Ecto neural progenitor cell (in vitro differentiated cells): ENCODE measurements at places on chromosomes 11 and 22.
A peak's percentile ranks its signal among the peaks of the same experiment; 100 is the strongest.

DNA sequence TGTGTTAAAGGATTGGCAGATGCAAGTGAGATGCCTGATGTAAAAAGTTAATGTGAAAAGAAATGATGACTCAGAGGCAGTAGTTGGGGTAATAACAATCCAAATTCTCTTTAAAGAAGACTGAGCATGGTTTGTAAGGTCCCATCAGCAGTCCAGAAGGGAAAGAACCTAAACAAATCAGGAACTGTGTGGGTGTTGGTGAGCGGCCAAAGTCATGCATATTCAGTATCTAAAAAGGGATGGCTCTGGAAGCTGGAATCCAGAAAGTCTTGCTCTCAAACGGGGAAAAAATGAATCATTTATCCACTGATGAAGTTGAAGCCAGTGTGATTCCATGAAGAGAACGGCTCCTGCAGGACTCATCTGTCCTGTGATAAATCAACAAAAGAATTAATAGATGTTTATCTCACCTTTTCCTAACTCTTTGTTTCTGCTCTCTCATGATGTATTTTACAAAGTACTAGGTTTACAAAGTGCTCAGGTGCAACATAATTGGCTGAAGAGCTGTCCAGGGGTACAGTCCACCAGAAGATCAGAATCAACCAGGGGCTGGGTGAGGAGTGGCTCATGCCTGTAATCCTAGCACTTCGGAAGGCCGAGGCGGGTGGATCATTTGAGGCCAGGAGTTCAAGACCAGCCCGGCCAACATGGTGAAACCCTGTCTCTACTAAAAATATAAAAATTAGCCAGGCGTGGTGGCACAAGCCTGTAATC, 20.5 kb upstream of the SORL1-AS1 start:
- no peak for DNase-seq

- no peak for DNase-seq
These were observed 57.2 kb upstream of the ALDH3B2 start for GRCh38 chr11:67731583-67731982.

DNA sequence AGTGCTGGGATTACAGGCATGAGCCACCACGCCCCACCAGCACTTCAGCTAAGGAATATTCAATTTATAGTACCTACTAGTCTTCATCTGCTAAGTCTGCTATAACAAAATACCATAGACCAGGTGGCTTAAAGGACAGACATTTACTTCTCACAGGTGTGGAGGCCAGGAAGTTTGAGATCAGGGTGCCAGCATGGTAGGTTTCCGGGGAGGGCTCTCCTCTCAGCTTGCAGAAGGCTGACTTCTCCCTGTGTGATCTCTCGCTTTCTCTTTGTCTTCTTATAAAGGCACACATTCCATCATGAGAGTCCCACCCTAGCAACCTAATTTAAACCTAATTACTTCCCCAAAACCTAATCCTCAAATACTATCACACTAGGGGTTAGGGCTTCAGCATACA, 433.0 kb downstream of the INSC start:
- DNase-seq, result no peak

GRCh38 chr22:50572965-50573364, 5.3 kb downstream of the CPT1B start:
- DNase-seq, result no peak

GRCh38 chr22:39567135-39567946, 3.2 kb upstream of the CACNA1I start:
- no peak for DNase-seq

GRCh38 chr22:22588485-22589164, 29.6 kb upstream of the PRAME start:
- no peak for DNase-seq

GRCh38 chr22:21643533-21644357, 1.6 kb downstream of the SDF2L1 start:
- DNase-seq, result no peak

DNA sequence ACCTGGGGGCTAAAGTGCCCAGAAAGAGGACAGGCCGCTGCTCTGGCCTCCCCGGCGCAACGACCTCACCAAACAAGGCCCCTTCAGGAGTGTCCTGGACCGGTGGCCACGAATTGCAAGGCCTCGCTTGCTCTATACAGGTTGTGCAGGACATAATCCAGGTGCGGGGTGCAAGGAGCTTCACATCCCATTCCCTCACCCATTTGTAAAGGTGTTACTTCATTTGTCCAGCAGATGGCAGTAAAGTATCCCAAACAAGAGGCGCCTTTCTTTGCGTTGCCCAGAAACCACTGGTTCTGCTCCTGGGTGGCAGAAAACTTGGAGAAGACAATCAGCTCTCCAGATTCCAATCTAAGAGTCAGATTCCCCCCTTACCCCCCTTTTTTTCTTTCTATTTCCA, 35.9 kb upstream of the PRDM11 start:
- DNase-seq, result peak; percentile 57

GRCh38 chr11:92845390-92845789, 124.1 kb upstream of the MTNR1B start:
- DNase-seq, result no peak

DNA sequence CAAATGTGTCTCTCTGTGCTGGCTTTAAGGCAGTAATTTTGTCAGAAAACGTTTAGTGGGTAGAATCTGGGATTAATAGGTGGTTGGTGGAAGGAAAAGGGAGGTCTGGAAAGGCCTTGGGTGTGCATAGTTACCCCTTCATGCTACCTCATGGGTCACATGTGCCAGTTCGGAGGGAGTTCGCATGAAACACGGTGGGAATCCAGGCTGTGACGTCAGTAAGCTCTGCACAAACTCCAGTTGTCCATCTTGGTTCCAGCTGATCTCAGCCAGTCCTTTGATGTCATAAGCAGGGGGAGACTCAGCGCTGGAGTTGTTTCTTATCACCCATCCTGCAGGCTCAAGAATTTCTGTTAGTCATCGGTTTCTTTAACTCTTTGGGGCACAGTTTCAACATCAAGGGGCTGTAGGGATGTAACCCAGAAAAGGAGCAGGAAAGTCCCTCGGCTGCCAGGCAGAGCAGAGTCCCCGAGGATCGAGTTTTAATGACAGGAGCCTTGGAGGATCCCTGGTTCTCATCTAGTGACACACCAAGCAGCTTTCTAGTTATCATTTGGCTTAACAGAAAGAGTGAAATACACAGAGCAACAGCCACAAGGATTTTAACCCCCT, 28.9 kb downstream of the MOV10L1 start:
- no peak for DNase-seq

GRCh38 chr11:85941380-85941973, 86.3 kb downstream of the CCDC83 start:
- DNase-seq, result peak; percentile 55

DNA sequence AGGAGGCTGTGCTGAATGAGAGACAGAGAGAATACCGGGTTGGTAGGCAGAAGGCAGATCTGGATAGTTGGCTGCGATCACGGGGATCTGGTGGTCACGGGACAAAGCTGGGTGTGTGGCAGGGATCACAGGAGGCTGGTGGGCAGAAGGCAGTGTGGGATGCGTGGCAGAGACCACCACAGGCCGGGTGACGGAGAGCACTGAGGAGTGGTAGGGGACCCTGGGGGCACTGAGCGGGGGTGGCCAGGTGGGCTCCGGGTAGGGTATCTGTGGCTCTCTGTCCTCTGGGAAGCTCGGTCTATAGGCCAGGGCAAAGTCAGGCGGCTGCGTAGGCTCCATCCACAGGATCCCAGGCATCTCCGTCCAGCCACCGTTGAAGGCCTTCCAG, 1.4 kb downstream of the CD248 start:
- no peak for DNase-seq

GRCh38 chr11:26916805-26917204, 77.1 kb upstream of the FIBIN start:
- no peak for DNase-seq

DNA sequence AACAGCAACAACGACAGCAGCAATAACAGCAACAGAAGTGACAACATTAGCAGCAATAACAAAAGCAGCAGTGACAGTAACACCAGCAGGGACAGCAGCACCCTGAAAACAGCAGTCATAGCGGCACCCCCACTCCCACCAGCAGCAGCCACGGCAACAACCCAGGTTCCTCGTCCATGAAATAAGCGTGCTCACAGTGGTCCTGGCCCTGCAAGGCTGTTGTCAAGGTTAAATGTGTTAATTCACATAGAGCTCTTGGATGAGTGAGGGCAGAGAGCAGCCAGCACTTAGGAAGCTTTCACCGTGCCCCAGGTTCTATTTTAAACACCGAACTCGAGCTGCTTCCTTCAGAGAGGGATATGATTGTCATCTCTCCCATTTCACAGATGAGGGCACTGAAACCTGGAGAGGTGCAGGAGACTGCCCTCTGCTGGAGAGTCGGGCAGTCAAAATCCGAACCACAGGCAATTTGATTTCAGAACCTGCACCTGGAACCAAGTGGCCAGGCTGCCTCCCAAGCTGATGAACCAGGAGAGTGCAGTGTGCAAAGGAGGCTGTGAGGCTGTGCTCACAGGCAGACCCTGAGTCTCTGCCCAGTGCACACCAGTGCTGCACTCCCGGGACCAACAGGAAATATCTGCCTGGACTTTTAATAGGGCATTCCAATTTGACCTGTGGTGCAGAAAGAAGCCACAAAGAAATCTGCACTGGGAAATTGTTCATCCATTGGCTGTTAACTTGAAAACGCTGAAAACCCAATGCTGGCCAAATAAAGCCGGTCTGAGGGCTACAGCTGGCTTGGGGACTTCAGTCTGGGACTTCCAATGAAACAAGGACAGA, 22.9 kb upstream of the FGF3 start:
- no peak for DNase-seq

DNA sequence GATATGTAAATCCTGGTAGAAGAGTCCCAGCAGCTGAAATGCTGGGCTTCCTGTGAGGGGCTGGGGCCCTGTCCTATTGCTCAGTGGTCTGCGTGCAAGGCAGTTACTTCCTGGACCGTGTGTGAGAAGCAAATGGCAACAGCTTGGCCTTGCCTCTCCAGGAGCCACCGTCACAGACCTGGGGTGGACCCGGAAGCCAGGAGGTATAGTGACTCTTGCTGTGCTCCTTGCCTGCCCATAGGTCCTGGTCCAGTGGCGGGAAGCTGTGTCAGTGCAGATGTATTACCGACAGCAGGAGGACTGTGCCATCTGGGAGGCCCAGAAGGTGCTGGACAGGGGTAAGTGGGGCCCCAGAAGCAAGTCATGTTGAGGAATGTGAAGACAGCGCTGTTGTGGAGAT, 54.3 kb downstream of the PISD start:
- no peak for DNase-seq

GRCh38 chr11:32092581-32093170, 1.8 kb downstream of the RCN1 start:
- DNase-seq, result no peak

DNA sequence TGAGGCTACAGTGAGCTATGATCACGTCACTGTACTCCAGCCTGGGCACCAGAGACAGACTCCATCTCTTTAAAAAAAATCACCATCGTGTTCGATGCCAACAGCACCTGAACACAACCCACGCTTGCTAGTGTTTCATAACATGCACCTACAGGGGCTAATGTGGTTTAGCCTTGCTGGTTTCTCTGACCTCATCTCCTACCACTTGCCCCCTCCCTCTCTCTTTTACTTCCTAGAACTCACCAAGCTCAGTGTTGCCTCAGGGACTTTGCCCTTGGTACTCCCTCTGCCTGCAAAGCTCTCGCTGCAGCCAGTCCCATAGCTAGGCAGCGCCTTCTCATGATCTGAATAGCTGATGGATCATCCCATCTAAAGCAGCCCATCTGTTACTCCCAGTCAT, 99.8 kb downstream of the FBXO7 start:
- no peak for DNase-seq

DNA sequence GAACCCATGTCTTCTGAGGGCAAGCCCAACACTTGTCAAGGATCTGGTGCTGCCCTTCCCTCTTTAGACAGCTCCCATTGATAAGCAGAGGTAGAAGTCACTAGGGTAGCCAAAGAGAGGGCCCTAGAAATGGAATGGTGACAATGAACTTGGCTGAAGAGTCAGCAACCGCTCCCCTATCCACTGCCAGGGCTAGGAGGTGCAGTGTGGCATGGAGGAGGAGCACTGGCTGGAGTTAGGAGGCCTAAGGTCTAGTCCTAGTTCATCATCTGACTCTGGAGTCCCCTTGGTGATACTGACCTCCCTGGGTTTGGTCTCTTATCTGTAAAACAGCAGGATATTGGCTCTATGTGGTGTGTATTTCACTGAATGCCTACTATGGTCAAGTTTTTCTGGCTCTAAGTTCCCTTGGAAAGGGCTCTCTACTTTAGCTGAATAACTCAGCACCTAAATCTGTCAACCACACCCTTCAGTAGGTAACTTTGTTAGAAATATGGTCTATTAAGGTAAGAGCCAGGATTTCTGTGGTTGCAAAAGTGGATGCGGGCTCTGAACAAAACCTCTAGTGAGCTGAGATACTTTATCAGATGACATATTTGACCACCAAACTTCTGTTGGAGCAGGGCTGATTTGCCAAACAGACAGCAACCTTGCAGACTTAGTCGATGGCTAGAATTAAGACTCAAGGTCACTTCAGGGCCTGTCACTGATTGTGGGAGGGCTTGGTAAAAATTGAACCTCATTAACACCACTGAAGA, 10.5 kb downstream of the TIMP3 start:
- DNase-seq, result no peak

GRCh38 chr11:92269021-92269420, 44.4 kb downstream of the FAT3 start:
- no peak for DNase-seq

GRCh38 chr11:115545581-115546210, 41.5 kb upstream of the CADM1 start:
- no peak for DNase-seq

GRCh38 chr11:67630943-67631331, 1.2 kb upstream of the NUDT8 start:
- no peak for DNase-seq
